Stimulated activated CD4-positive, alpha-beta T cell treated with anti-CD3 and anti-CD28 coated beads, Interleukin-2, amount 100 ng/mL, for 48 hours (primary cell): ENCODE measurements at places on chromosomes 1 and 21.

DNA sequence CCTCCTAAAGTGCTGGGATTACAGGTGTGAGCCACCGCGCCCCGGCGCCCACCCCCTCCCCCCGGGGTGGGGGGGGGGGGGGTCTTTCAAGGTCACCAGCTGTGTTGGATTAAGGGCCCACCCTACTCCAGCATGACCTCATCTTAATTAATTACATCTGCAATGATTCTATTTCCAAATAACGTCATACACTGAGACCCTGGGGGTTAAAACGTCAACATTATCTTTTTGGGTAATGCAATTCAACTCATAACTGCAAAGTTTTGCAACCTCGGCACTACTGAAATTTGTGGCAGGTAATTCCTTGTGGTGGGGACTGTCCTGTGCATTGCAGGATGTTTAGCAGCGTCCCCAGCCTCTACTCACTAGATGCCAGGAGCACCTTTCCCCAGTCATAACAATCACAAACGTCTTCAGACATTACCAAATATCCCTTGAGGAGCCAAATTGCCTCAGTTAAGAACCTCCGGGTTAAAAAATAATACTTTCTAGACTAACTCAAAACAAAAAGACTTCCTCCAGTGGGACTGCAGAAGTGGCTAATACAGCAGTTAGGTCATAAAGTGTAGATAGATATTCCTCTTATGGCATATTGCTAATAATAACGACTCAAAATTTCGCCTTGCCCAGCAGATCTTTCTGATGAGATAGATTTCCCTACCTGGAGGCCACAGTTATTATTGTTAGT is 233.0 kb upstream of the KAZN start:
- DNase-seq: no peak

DNA sequence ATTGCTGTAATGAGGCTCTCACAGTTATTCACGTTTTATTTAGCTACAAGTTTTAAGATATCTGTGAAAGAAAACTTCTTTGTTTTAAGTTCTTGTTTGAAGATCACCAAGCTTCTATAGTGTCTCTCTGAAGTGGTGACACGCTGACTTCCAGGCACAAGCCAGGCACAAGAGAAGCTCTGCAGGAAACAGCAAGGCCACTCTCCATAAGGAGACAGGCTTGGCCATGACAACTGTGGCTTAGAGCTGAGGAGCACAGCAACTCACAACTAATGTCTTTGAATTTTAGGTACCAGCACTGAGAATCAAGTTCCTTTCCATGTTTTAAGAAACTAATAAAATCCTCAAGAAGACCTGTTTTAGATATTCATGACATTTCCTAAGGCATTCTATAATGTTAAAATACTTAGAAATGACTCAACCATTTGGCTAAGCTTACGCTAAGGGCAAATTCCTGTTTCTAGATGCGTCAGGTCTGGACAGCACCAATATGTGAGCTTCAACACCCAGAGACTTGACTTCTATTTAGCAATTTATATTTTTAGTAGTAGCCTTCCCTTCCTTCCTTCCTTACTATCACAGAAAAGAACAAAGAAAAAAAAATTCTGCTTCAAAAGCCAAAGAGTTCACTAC is 40.2 kb downstream of the APP start:
- DNase-seq: no peak

DNA sequence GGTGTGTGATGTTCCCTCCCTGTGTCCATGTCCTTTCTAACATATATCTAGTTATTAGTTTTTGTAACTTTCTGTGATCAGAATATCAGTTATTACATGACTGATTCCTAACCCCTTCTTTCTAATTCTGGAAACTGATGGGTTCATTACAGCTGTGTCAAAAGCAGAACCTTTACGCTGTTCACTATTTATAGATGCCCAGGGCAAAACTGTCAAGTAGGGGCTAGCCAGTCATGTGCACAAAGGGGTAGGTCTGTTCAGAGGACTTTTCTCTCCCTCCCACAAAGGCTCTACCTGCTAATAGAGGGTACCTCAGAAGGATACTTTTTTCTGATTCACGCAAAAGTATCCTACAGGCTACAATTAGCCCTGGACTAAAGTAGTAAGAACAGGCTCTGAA is 79.2 kb downstream of the NRDC start:
- DNase-seq: no peak

DNA sequence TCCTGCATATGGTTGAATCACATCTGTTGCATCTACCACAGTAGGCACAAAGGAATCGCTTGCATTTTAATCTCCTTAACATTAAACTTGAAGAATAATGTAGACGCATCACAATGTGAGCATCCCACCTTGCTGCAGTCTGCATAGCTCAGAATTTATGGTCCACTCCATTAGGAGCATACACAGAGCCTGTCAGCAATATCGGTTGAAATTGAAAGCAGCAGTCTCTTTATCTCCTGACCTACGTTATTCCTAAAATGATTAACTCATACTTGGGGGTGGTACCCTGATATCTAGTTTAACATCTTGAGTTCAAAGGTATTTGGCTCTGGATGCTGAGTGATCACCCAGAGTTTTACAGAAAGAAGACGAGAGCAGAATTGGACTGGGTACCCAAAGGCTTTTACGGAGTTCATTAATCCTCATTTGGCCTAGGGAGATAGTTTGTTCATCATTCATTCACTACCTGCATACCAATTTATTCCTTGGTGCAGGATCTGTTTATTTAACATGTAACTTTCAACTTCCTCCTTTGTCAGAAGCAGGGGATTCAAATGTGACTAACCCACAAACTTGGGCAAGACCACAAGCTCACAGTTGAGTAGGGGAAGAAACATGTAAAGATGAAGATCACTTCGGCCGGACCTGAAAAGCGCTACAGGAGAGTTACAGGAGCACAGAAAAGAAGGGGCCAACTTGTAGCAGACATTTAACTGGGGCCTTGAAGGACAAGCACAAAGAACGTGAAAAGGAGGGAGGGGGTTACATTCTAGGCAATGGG is 187.9 kb downstream of the DAB1 start:
- DNase-seq: no peak

DNA sequence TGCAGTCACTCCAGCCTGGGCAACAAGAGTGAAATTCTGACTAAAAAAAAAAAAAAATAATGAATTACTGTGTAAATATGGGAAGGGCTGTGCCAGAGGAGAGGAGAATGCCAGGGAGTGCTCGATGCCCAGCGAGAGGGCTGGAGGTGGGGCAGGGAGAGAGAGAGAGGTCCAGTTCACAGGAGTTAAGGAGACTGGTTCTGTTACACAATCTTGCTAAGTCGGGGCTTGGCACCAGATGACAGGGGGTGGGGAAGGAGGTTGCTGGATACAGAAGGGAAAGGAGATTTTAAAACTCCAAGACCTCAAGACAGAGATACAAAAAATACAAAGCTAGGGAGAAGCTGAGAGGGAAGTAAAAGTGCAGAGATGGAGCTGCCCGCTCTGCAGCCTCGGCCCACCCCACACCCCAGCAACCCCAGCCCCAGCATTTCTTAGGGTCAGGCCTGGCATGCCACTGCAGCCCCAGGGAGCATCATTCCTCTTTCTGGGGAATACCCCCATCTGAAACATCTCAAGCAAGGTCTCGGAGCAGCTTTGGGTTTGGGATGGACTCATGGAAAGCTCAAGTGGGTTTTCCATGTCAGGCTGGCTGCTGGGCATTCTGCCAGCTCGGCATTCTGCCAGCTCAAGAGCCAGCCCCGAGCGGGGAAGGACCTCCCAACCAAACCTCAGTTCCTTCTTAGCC is 991 bp downstream of the SELENBP1 start:
- no peak for DNase-seq

- no peak for DNase-seq
Measured at GRCh38 chr21:44433791-44434567, 21.3 kb upstream of the LRRC3 start.

- DNase-seq: no peak
Measured at GRCh38 chr1:3386205-3387002, 68.1 kb upstream of the ARHGEF16 start.
